Stimulated activated CD8-positive, alpha-beta memory T cell treated with anti-CD3 and anti-CD28 coated beads, Interleukin-2, amount 100 ng/mL, for 1 hour (primary cell): ENCODE measurements at places on chromosomes 3 and 15.

- DNase-seq, result no peak
These were observed 96.0 kb upstream of the CCDC80 start for GRCh38 chr3:112736805-112737566.

GRCh38 chr3:157611536-157612076 lies 108.4 kb upstream of the VEPH1 start:
- no peak for DNase-seq

- no peak for DNase-seq
These were observed 39.0 kb upstream of the IGF1R start for GRCh38 chr15:98609144-98609852.

DNA sequence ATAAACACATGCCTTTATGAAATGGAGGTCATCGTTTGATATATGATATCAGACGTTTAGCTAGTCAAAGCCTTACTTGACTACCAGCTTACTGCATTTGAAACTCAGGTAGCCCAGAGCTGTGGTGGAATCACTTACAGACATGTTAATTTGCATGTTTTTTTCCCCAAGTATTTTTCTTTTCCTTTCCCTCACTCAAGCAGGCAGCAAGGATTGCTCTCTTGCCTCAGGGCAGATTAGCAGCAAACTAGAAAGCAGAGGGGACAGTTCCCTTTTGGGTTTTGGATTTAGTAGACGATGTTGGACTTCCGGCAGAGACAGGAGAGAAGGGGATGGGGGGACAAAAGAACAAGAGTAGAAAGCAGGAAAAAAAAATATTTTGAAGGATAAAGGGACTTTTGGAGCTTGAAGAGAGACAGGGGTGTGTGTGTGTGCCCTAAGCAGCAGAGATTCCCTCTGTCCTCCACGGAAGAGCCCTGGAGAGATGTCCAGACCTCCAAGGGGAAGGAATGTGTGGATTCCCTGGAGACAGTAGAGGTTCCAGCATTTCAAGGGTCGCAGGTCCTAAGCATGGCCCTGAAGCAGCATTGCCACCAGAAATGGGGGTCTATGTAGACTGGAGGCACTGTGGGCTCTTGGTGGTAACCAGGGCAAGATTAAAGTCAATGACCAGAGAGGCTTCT lies 86.8 kb upstream of the CADPS start:
- no peak for DNase-seq

DNA sequence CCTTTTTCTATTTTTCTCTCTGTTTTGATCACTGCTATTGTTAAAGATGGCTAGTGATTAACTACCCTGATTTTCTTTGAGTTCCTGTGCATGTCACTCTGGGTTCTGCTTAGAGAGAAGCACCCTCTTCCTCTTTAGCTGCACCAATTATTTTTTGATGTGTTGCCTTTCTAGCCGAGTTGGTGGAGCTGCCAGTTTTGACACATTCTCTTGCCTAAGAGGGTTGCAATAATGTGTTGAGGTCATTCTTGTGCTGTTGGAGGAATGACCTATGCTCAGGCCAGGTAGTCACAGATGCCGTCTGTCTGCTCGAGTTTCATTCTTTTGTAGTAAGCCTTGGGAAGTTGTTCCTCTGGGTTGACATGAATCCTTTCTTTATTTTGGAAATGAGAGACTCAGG lies 84.6 kb upstream of the DPH6 start:
- no peak for DNase-seq

GRCh38 chr15:75694241-75695182 lies 18.1 kb downstream of the CSPG4 start:
- no peak for DNase-seq

DNA sequence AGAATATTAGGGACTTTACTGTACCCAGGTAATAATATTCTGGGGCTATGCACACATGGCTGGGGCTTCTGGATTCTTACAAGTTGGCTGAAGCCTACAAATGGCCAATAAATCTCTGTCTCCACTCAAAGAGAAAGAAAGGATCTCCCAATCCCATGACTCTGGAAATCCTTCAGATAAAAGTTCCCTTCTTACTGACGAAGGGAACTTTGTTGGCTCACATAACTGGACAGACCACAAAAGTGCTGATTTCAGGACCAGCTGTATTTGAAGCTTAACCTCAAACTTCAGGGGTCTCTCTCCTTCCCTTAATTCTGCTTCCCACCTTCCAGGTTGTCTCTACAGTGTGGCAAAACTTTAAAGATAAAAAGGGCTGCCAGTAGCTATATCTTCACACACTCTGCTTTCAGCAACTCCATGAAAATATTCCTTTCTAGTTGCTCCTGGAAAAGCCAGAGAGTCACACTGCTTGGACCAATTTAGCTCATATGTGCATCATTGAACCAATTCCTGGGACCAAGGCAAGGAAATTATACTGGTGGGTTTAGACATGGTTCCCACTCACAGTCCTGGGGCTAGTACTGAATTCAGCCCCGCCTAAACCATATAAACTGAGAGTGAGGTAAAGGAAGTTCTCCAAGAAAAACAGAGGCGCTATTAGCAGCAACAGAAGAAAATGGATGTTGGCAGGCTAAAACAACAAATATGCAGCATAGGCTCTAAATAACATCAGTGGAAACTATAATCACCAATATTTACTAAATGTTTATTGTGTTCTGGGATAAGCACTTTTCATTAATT lies 290.0 kb upstream of the GADL1 start:
- no peak for DNase-seq

DNA sequence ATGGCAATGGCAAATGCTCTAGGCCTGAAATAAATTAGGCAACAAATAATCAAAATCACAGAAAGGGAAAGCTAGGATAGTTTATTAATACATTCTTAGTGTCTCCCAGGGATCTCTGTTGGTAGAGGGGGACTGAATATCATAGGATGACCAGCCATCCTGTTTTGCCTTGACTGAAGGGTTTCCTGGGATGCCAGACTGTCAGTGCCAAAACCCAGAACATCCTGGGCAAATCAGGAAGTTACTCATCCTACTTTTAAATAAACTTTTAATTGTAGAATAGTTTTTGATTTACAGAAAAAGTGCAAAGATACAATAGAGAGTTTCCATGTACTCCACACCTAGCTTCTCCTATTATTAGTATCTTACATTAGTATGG lies 21.8 kb upstream of the SIAH2 start:
- DNase-seq, result no peak

DNA sequence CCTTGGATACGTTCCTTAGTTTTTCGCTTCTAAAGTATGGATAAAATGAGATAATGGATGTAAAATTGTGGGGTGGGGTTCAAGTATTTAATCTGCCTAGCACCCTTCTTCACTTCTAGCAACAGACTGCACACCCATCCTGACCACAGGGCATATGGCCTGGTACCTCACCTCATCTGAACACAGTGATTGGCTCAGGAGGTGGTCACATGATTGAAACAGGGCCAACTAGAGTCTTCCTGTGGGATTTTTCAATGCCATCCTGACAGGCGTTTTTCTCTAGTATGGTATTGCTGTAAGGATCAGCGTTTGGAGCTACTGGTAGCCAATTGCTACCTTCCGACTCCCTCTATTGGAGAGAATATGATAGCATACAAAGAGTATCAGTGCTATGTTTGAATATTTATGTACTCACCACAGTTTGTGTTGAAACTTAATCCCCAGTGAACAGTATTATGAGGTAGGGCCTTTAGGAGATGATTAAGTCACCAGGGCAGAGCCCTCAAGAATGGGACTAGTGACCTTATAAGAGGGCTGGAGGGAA lies 172.2 kb downstream of the PPM1L start:
- DNase-seq, result no peak

- DNase-seq, result no peak
These were observed 35.1 kb upstream of the CSPG5 start for GRCh38 chr3:47613722-47614121.

- no peak for DNase-seq
These were observed 982 bp upstream of the GABPB1 start for GRCh38 chr15:50355980-50356379.

DNA sequence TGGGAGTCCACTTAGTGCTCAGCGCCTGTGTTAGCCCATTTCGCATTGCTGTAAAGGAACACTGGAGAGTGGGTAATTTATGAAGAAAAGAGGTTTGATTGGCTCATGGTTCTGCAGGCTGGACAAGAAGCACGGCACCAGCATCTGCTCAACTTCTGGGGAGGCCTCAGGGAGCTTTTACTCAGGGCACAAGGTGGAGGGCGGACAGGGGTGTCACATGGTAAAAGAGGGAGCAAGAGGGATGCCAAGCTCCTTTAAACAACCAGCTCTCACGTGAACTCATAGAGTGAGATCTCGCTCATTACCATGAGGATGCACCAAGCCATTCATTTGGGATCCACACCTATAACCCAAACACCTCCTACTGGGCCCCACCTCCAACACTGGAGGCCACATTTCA lies 181.4 kb upstream of the TLE3 start:
- DNase-seq, result no peak

GRCh38 chr15:40782609-40783227 lies 12.9 kb downstream of the C15orf62 start:
- DNase-seq, result peak; percentile 65

- DNase-seq, result no peak
These were observed 1.0 kb downstream of the EOMES start for GRCh38 chr3:27720899-27721716.

DNA sequence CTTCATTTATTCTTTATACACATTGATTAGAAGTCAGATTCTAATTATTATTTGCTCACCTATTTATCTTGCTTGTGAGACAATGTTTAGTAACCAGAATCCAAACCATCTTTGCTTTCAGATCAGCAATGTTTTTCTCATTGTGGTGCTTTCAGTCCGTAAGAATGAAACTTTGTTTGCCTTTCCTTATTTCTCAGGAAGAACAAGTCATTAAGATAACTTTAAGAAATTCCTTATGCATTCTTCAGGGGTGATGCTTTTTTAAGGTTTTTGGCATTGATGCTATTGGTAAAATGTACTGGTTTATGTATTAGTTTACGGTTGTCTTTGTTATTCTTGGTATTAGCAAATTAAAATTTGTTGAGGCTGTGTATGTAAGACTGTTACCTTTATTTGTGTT lies 120.8 kb upstream of the POU1F1 start:
- no peak for DNase-seq

GRCh38 chr3:145785668-145786067 lies 375.3 kb downstream of the PLOD2 start:
- DNase-seq, result no peak

DNA sequence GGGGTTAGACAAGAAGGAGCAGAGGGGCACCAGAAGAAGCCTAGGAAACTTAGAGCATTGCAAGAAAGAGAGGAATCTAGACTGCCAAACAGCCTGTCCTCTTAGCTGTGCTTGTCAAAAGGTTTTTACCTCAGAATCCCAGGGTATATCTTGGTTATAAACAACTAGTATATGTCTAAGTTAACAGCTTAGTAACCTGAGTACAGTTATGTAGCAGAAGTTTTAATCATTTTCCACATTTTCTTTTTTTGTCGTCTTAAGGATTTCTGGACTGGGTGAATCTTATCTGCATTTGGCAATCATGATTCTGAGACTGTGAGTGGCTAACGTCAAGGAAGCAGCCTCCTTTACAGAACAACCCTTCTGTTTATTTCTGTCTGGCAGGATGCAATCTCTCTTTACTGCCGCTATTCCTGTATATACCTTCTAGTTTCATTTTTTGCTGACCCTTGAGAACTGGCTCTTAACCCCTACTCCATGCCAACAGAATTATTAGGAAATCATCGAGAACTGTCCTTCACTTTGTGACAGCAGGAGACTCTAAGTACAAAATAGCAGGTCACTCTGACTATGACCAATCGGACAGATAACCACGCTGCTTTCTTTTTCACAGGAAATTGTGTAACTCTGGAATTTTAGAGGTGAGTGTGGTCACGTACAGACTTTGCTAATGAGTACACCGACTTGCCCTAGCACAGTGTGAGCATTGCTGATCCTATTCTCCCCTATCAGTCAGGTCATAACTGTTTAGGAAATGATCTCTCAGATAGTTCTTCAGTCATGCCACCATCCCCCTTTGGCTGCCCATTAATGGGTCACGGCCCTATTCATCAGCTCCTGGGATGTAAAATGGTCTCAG lies 3.3 kb upstream of the CP start:
- DNase-seq, result no peak

- DNase-seq, result no peak
These were observed 35.8 kb downstream of the HCN4 start for GRCh38 chr15:73333001-73333400.

DNA sequence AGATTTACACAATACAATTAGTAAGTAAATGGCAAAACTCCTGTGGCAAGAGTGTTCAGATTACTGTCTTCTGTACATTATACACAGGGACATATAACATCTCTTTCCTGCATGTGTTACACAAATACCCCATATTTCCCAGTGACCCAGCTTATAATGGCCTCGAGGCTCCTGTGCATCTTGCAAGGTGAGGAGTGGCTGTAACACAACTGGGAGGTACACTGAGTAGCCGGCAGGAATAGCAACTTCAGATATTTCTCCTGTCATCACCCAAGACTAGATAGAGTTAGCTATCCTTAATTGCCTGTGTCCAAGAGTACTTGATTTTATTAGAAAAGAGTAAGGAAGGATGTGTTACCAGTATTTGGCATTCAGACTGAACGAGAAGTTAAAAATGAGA lies 5.6 kb downstream of the GMPS start:
- DNase-seq, result no peak

GRCh38 chr15:90545095-90545494 lies 15.4 kb downstream of the CRTC3 start:
- no peak for DNase-seq

DNA sequence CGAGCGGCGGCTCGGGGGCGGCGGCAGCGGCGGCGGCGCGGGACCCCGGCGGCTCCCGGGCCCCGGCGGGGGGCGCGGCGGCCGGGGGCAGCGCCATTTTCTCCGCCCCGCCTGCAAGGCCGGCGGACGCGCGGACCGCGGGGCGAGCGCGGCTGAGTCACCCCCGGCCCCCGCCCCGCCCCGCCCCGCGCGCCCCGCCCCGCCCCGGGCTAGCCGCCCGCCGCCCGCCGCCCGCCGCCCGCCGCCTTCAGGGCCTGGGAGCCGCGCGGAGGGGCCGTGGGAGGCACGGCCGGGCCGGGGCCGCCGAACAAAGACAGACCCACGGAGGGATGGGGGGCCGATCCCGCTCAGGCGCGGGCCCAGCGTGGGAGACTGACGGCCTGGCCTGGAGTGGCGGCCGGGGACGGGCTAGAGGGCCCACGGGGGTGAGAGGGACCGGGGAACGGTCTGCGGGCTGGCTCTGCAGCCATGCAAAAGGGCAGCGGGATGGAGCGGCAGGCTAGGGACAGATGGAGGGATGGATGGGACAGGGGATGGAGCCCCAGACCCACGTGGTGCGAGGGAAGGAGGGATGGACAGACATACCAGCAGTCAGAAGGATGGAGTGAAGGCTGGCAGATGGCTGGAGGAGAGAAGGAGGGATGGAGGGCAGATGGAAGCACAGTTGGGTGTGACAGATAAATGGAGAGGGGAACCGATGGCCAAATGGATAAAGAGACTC lies at the start of gene EIF4E3:
Gene EIF4E3, minus strand, starts transcription at position 132 of the 721 bp plus-strand sequence. Its CDS starts 35 bp downstream, at position 97.
- DNase-seq, result no peak

GRCh38 chr15:44804298-44805046 lies 68.1 kb downstream of the TRIM69 start:
- no peak for DNase-seq

- DNase-seq, result no peak
These were observed 72.2 kb upstream of the EPHB3 start for GRCh38 chr3:184489268-184489841.

GRCh38 chr15:48292458-48292857 lies 38.8 kb upstream of the DUT start:
- no peak for DNase-seq

GRCh38 chr3:132997404-132998185 lies 40.6 kb upstream of the TMEM108 start:
- DNase-seq, result no peak

GRCh38 chr15:74545776-74546656 lies 5.0 kb downstream of the ARID3B start:
- DNase-seq, result peak; percentile 87
